ENCODE measurements at places on chromosomes 16 and 17. TPM values are rescaled to one million over a fixed set of nuclear protein-coding genes. Genes with fewer than 3 reads are reported as not detected.

GRCh38 chr17:44159519-44160210 is 10.8 kb upstream of the ASB16 start:
- H3K36me3 ChIP-seq, result no peaks in the 10 kb centered on the region
- no peaks in the 10 kb centered on the region for H3K4me1 ChIP-seq
- no peak for DNase-seq

- no peak overlapping the region for H3K4me3 ChIP-seq
- H3K27ac ChIP-seq, result no peak overlapping the region
- no peaks in the 10 kb centered on the region for H3K4me1 ChIP-seq
- DNase-seq, result no peak
- no peaks in the 10 kb centered on the region for H3K36me3 ChIP-seq
Measured at GRCh38 chr17:5784791-5785190, 200.5 kb upstream of the NLRP1 start.

DNA sequence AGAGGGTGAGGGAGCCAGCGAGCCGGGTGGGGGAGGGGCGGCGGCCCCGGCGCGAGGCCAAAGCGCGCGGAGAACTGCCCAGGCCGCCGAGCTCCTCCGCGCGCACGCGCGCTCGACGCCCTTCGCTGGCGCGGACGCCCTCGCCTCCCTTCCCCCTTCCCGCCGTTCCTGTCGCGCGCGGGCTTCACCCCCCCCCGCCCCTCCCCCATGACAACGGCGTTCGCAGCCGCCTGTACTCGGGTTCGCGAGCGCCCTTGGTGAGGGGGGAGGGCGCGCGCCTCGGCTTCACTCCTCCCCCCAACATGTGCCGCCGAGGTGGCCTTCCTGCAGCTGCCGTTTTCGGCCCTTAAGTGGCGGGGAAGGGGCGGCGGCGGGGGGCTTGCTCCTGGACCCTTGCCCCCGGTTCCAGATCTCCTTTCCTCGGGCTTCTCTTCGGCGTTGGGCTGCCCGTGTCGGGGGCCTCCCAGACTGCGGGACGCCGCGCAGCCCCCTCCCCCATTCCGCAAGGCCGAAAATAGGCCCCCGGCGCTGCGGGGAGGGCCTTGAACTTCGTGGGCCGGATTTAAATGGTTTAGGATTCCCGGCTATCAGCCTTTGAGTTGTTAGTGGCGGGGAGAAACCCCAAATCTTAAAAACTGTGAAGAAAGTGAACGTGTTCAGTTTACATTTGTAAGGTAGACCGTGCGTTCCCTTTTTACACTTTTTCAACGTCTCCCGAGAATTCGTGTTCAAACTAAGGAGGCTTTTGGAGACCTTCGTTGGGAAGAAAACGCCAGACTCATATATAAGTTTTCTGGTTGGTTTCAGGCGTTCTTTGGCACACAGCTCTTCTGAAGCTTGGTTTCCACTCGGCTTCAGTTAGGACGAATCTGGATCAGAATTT is 653 bp downstream of the SRRM2 start:
- no peaks in the 10 kb centered on the region for H3K27me3 ChIP-seq
- H3K27ac ChIP-seq, result peak overlapping the region; percentile 23
- H3K36me3 ChIP-seq, result peaks cover 3% of the 10 kb centered on the region

DNA sequence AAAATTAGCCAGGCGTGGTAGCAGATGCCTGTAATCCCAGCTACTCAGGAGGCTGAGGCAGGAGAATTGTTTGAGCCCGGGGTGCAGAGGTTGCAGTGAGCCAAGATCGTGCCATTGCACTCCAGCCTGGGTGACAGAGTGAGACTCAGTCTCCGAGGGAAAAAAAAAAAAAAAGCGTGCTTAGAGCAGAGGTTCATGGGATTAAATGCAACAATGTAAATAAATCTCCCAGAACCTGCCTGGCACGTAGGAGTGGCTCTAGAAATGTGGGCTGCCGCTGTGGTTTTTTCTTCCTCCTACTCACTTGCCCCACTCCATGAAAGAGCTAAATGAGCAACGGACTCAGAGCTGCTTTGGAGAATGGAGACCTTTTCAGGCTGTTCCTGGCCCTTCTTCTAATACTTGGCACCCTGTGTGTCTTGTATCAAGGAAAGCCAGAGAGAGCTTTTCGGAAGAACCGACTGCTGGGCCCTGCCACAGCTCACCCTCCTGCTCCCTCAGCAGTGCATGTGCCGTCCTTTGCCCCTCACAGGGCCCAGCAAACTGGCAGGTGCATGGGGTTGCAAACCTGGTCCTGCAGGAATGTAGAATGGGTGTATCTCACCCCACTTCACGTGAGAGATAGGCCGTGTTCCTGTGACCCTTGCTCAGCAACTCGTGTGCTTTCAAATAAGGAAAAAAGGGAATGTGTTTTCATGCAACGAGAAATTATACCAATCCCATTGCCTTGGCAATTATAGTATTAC is 52.0 kb downstream of the LDHD start:
- H3K36me3 ChIP-seq, result no peaks in the 10 kb centered on the region
- no peaks in the 10 kb centered on the region for H3K27me3 ChIP-seq
- H3K27ac ChIP-seq, result no peak overlapping the region
- no peaks in the 10 kb centered on the region for H3K4me1 ChIP-seq
- no peak overlapping the region for H3K4me3 ChIP-seq
- no peak for DNase-seq

DNA sequence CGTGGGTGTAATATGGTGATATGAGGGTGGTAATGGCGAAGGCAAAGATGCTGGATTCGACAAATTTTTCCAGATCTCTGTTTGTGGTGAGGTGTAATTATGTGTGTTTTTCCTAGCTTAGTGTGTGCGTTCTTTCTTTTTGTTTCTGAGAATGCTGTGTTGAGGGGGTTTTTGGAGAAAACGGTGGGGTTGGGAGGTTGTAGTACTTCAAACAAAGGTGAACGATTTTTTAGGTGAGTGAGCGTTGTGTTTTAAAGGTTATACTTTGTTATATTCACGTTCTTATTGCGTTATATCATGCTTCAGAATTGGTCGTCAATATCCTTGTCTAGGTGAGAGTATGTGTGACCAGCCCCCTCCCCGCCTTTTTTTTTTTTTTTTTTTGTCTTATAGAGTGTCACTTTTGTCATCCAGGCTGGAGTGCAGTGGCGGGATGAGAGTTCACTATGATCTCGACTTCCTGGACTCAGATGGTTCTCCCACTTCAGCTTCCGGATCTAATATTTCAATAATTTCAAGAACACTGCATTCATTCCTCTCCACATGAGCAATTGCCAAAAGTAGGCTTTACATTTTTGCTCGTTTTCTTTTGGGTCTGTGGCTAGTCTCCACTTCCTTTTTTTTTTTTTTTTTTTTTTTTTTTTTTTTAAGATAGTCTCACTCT is 82.2 kb upstream of the RNU2-1 start:
- no peak overlapping the region for H3K4me3 ChIP-seq
- H3K36me3 ChIP-seq, result no peaks in the 10 kb centered on the region
- DNase-seq, result no peak
- no peaks in the 10 kb centered on the region for H3K4me1 ChIP-seq
- no peaks in the 10 kb centered on the region for H3K27me3 ChIP-seq

DNA sequence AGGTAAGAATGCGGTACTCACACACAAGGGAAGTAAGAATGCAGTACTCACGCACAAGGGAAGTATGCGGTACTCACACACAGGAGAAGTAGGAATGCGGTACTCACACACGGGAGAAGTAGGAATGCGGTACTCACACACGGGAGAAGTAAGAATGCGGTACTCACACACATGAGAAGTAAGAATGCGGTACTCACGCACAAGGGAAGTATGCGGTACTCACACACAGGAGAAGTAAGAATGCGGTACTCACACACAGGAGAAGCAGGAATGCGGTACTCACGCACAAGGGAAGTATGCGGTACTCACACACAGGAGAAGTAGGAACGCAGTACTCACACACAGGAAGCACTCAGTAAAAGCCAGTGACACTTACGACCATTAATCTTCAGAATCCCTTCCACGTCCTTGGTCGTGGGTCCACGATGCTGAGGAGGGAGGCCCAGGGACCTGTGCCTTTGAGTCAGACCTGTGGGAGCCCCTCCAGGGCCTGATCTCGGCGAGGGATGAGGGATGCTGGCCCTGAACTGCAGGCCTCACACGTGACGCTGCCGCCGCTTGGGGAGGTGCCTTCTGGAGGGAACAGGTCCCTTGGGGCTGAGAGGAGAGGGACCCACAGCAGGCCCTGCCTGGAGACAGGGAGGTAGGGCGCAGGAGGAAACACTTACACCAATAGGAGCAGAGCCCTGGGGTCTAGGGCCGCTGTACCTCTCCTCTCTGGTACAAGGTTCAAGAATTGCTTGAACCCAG is 20.2 kb downstream of the ABR start:
- H3K27me3 ChIP-seq, result no peaks in the 10 kb centered on the region
- no peaks in the 10 kb centered on the region for H3K36me3 ChIP-seq
- no peaks in the 10 kb centered on the region for H3K4me1 ChIP-seq
- no peak overlapping the region for H3K27ac ChIP-seq
- DNase-seq, result no peak

GRCh38 chr16:51035110-51035498 is 116.0 kb downstream of the SALL1 start:
- no peaks in the 10 kb centered on the region for H3K36me3 ChIP-seq
- no peaks in the 10 kb centered on the region for H3K4me1 ChIP-seq
- no peak for DNase-seq
- H3K27ac ChIP-seq, result no peak overlapping the region
- no peaks in the 10 kb centered on the region for H3K27me3 ChIP-seq

The SOX9 gene
- total RNA-seq, result 3.8 TPM

- H3K36me3 ChIP-seq, result no peaks in the 10 kb centered on the region
- no peak overlapping the region for H3K4me3 ChIP-seq
- no peaks in the 10 kb centered on the region for H3K27me3 ChIP-seq
- H3K27ac ChIP-seq, result no peak overlapping the region
Measured at GRCh38 chr17:2388020-2388682, 12.7 kb downstream of the MNT start.

The GPR179 gene
- total RNA-seq, result not detected

The RBL2 gene
- 85.0 TPM for total RNA-seq

DNA sequence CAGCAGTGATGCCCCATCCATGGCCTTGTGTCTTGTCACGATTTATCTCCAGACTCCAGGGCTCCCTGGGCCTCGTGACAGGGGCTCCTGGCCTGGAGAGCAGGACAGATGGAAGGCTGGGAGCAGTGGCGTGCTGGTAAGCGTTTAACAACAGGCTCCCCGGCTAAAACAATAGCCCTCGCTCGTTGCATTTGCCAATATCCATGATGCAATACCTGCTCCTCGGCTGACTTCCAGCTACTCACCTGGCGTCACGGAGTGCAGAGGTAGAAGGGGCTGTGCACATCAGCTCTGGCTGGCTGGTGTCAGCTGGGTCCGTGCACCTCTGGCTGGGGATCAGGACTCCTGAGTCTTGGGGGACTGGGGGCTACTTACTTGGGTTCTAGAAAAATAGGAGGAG is 1.5 kb upstream of the BICDL2 start:
- peaks cover 1% of the 10 kb centered on the region for H3K27me3 ChIP-seq
- DNase-seq, result no peak
- no peak overlapping the region for H3K27ac ChIP-seq
- H3K36me3 ChIP-seq, result no peaks in the 10 kb centered on the region
- no peak overlapping the region for H3K4me3 ChIP-seq
- no peaks in the 10 kb centered on the region for H3K4me1 ChIP-seq
